ENCODE measurements at places on chromosomes 16 and 17. TPM values are rescaled to one million over a fixed set of nuclear protein-coding genes. Genes with fewer than 3 reads are reported as not detected.

TPPP3 gene
- 3.2 TPM for total RNA-seq

DNA sequence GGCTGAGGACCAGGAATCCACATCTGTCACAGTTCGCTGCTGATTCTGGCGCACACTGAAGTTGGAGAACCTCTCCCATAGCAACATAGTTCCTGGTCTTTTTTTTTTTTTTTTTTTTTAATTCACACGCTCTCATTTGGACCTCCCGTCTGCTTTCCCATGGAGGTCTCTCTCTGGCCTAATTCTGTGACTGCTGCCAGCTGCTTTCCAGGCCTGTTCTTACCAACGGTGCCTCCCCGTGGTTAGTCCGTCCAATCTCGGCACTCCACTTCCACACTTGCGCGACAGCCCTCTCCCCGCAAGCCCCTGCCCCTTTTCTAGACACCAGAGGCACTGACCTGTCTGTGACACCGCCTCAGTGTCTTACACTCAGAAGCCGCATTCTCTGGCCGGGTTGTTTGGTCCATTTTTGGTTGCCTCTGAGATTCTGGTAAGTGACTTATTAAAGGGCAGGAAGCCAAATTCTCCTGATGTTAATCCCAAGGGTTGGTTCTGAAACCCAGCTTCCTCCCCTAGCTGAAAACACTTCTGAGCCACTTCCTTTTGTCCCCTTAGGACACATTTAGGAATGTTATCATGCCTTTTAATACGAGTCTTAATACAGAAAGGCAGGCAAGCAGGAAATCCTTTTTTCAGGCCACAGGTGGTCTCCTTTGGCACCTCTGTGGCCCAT, 1.1 kb upstream of the AKTIP start:
- peak; percentile 41 for DNase-seq

- no peak for DNase-seq
These were observed 46.0 kb downstream of the BEAN1 start for GRCh38 chr16:66473051-66473571.

DNA sequence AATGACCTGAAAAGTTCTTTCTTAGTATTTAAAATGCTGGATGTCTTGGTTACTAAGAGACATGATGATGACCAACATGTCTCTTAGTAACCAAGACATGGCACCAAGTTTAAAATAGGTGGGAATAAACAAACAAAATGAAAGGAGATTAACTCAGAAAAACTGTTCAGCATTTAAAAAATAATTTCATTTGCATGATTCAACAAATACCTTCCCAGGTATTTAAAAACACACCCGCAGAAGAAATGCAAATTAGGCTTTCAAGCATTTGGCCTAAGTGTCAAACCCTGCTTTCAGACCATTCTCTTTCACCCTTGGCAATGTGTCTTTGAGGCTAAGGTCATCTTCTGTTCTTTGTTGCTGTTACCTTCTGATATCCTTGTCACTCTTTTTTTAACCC, 91.4 kb upstream of the CORO6 start:
- no peak for DNase-seq

FDXR gene
- total RNA-seq: 12.2 TPM

All from hepatocyte (in vitro differentiated cells).